COLO829 (cell line): ENCODE measurements at places on chromosomes 1 and 21.

DNA sequence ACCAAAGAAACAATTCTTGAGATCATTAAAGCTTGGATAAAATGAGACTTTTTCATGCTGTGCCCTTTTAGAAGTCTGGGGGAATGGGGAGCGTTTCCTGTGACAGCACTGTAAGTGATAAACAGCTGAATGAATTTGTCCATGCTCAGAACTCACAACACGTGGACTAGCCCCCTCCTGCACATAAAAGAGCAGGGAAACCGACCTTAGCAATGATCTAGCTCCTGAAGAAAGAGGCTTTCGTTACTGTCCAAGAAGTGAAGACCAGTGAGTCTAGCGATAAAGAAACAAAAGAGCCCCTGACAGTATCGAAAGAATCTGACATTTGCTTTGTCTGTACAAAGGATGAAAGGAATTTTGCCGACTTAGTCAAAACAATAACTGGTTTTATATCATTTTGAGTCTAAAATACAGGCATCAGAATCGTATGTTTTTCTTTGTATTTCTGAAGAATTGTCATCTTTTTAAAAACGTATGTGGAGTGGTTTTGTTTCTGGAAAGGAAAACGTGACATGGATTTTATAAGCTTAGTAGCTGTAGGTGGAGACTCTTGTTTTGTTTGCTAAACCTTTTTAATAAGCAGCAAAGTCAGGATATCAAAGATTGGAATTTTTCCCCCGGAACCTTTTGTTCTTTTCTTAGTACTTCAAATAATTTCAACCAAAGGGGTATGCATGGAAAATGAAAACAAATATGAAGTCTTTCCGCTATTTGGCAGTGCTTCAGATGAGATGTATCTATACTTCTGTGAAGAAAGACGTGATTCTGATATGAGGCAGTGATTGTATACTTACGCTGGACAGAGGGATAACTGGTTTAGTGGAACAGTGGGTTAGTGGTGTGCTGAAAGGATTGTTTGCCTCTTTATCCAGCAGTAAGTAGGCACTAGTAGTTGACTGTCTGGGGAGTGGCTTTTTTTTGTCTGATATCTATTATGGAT, 61.0 kb downstream of the MAST2 start:
- DNase-seq = no peak

- DNase-seq = peak; percentile 23
Measured at GRCh38 chr1:183871142-183871541, 66.2 kb downstream of the RGL1 start.

- DNase-seq = no peak
Measured at GRCh38 chr1:225771661-225772322, 5.8 kb upstream of the SRP9 start.

DNA sequence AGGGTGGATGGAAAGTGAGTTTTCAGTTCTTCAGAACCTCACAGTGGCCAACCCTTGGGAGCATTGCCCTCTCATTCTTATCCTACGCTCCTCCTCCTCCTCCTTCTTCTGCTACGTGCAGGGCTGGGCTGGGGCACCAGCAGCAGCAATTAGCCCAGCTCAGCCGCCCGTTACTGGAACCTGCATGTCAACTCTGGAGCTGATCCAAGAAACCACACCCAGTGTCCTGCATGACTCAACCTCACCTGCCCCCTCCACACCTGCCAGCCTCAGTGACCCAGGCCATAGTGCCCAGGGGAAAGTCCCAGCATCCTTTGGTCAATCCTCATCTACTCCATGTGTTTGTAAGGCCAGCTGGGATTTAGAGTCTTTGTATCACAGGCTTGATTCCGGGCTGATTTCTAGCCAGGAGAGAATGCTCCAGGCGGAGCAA, 12.6 kb downstream of the ELF3 start:
- DNase-seq = no peak

DNA sequence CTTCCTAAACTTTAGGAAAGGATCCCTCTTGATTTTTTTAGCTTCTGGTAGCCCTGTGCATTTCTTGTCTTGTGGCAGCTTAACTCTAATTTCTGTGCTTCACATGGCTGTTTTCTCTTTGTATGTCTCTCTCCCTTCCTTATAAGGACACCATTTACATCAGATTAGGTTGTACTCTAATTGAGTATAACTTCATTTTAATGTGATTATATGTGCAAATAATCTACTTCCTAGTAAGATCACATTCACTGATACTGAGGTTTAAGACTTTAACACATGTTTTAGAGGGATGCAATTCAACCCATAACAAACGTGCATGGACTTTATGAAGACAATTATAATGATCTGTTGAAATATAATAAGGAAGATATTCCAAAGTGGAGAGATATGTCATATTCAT, 46.7 kb downstream of the RGS4 start:
- no peak for DNase-seq

DNA sequence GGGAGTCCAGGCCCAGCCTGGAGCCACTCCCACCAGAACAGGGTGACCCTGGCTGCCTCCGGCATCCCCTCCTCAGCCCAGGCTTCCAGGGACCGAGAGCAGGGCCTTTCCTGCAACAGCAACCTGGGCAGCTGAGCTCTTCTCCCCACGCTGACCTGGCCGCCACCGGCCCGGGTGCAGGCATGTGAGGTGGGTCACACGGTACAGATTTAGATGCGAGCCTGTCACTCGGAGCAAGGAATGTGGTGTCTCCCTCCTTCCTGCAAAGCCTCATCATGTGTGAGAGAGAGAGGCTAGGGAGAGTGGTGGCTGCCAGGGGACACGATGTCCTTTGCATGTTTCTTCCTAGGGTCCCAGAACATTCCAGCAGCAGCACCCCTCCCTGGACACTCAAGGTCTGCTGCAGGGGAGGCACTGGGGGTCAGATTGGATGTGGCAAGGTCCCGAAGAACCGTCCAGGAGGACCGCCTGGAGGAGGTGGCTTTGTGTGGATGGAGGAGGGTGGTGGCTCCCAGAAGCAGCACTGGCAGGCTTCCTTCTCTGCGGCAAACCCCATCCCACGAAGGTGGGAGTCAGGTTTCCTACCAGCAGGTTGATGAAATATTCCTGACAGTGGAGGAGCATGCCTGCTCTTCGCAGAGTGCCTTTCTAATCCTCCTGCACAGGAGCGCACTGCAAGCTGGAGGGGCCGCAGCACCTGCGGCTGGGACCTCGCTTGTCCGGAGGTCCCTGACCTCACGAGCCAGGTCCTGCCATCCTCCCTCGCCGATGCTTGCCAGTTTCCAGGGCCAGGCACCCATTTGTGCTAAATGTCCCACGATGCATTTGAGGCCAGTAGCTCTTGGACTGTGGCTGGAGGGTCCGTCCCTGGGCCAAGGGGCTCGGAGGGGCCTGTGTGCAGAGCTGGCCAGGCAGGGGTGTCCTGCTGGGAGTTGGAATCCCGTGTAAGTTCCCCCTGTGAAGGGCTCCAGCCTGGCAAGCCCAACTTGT, 68.4 kb downstream of the PRDM16 start:
- no peak for DNase-seq

DNA sequence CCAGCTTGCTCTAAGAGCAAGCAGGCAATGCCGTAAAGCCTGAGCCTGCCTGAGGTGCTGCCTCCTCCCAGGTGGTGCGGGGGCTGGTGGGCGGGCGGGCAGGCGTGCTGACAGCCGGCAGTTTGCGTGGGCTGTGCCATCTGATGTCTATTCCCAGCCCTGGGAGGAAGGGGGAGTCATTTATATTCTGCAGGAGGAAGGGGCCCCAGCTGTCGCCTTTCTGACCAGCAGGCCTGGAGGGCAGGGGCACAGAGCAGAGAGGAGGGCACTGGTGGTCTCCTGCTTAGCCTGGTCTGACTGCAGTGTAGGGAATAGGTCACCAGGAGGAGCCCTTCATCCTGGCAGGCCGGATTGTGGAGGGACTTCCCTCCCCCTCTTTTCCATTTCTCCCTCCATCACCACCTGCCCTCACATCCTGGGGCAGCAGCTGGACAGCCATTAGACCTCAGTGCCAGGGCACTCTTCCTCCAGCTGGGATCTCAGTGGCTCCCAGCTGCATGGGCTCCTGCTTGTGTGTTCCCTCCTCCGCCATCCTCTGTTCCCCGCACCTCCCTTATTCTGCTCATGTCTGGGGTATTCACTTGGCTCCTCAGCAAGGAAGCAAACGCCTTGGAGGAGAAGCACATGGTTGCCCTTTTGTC, 4.4 kb downstream of the CYB561D1 start:
- DNase-seq = no peak
